Globus pallidus (tissue), 1 donor: ENCODE measurements at places on chromosomes 12 and 14.

DNA sequence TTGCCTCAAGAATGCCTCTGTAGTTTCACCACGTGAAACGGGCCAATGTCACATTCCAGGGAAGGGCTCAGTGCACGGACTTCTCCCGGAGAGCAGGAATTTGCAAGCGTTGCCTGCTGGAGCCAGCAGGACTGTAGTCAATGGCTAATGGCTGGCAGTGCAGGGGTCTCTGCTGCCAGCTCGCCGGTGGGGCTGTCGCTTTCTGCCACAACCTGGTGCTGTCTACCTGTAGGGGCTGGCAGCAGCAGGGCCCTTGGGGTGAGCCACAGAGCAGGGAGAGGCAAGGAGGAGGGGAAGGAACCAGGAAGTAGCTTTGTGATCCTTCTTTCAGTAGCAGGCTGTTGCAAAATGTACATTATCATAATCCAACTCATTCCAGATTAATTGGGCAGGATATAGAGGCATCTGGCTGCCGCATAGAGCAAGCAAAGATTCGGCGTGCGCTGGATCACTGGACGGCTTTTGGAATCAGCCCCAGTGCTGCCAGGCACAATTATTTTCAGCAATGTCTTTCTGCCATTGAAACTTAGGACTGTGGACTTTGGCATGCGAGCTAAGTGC lies 114.1 kb downstream of the PAPOLA start:
- no peak for DNase-seq

GRCh38 chr12:70783455-70783854 lies 137.1 kb downstream of the PTPRR start:
- no peak for DNase-seq

DNA sequence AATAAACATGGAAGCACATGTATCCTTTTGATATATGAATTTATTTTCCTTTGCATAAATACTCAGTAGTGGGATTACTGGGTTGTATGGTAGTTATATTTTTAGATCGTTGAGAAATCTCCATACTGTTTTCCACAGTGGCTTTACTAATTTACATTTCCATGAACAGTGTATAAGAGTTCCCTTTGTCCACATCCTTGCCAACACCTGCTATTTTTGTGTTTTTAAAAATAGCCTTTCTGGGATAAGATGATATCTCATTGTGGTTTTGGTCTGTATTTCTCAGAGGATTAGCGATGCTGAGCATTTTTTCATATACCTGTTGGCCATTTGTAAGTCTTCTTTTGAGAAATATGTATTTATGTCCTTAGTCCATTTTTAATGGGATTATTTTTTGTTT lies 329.2 kb upstream of the KITLG start:
- no peak for DNase-seq

- no peak for DNase-seq
These were observed 277.2 kb downstream of the MED13L start for GRCh38 chr12:116000252-116000651.

GRCh38 chr14:97978341-97978740 lies 1181.2 kb downstream of the VRK1 start:
- peak; percentile 71 for DNase-seq
